ENCODE measurements at places on chromosomes 16 and 17.

DNA sequence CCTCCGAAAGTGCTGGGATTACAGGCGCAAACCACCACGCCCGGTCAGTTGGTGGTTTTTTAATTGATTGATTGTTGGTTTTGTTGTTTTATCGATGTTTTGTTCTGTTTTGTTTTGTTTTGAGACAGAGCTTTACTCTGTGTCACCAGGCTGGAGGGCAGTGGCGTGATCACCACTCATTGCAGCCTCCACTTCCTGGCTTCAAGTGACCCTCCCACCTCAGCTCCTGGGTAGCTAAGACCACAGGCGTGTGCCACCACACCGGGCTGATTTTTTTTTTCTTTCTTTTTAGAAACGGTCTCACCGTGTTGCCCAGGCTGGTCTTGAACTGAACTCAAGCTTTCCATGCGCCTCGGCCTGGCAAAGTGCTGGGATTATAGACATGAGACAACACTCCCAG, 12.4 kb downstream of the FAM234A start:
- no peak for DNase-seq

DNA sequence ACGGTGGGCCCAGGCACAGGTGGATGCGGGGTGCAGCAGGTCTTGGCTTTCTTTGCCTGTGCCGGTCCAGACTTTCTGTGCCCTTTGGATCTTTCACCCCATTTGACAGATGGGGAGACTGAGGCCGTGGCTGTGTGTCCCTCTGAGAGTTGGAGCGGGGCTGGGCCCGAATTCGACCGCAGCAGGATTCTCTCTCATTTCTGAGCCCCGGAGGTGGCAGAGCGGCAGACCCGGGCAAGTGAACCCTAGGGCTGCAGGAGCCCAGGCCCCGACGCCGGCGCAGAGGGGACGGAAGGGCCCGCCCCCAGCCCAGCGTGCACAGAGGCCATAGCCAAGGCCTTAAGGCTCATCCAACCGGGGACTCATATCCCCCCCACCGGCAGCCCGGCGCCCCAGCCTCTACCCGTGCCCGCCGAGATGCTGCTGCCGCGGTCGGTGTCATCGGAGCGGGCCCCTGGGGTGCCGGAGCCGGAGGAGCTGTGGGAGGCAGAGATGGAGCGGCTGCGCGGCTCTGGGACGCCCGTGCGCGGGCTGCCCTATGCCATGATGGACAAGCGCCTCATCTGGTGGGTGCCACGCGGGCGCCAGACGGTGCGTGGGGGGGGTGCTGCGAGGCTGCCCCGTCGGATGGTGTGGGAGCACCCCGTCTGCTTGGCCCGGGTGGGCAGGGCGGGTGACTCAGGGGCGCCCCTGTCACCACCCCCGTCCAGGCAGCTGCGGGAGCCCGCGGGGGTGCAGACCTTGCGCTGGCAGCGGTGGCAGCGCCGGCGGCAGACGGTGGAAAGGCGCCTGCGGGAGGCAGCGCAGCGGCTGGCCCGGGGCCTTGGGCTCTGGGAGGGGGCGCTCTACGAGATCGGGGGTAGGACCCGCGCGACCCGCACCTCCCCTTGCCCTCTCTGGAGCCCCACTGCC, 857 bp downstream of the TMC8 start:
- no peak for DNase-seq

DNA sequence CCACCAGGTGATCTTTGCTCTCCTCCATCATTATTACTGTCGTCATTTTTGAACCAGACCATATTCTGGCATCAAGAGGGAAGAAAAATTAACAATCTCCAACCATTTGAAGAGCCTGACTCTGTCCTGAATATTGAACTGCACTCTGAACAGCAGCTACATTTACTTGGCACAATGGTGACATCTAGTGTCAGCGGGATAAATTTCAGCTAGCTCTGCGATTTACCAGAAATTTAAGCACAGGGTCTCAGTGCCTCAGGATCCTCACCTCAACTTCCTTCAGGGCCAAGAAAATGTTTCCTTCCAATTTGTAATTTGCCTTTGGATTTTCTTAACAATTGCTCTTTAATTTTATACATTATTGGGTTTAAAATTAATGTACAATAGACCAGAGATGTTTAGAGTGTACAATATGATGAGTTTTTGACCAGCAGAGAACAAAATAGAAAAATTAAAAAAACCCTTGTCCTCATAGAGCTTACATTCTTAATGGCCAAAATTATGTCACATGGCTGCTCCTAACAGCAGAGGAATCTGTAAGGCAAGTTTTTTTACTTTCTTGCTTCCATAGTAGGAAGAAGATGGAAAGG, 10.7 kb upstream of the ZNF19 start:
- DNase-seq, result no peak

- no peak for DNase-seq
These were observed 3.0 kb upstream of the CDH15 start for GRCh38 chr16:89168381-89169189.

- DNase-seq, result peak; percentile 93
These were observed 26.8 kb downstream of the TRAP1 start for GRCh38 chr16:3690470-3690928.

GRCh38 chr16:12548270-12548983, 255.3 kb downstream of the CPPED1 start:
- no peak for DNase-seq

- DNase-seq, result no peak
These were observed 48.3 kb upstream of the ERN1 start for GRCh38 chr17:64178011-64178825.

GRCh38 chr17:57536289-57536688, 208.8 kb downstream of the CCDC182 start:
- no peak for DNase-seq

DNA sequence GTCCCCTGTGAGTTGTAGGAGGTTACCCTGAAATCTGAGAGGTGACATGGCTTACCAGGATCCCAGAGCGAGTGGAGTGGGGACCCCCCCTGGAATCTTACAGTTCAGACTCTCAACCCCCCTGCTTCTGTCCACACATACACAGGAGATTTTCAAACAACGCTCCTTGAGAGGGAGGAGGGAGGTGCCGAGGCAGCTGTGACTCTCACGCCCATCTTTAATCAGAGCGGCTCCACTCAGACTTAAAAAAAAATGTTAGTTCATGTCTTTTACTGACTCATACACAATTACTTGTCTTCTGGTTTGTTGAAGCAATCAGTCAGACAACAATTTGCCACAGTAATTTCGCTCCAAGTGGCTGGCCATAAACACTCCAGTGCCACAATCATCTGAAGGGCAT, 15.4 kb upstream of the TMEM220 start:
- no peak for DNase-seq

GRCh38 chr16:23248261-23249194, 53.6 kb upstream of the SCNN1B start:
- DNase-seq, result no peak

Measured in fibroblast of skin of left quadriceps (primary cell).